ENCODE measurements at places on chromosomes 7 and 10. TPM values are rescaled to one million over a fixed set of nuclear protein-coding genes. Genes with fewer than 3 reads are reported as not detected.

MPP7 gene
- 17.1 TPM for total RNA-seq

SAMD9L gene
- total RNA-seq, result 30.0 TPM

ZNF248 gene
- total RNA-seq, result 25.6 TPM

ARHGEF5 gene
- 1.3 TPM for total RNA-seq

MMP21 gene
- total RNA-seq, result 0.21 TPM

VDAC2 gene
- 57.6 TPM for total RNA-seq

SYT15 gene
- 6.5 TPM for total RNA-seq

RSPH10B gene
- not detected for total RNA-seq

TSPAN33 gene
- 7.0 TPM for total RNA-seq

DNA sequence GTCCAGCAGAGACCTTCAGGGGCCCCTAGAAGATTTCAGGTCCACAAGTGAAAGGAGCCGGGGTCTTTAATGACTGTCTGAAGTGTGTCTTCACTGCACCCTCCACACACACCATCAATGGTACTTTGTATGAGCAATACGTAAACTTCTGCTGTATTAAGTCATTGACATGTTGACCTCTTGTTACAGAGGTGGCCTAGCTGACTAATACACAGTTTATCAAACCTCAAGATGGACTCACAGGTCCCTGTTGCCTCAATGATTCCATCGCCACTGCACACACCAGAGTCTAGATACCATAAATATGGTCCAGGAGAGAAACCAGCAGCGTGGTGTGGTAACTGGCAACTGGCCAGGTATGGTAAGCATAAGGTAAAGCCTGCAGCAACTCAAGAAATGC is 19.5 kb downstream of the KCNMA1 start:
- DNase-seq, result no peak

GRCh38 chr7:46315891-46316290 is 394.8 kb upstream of the IGFBP3 start:
- DNase-seq, result no peak

DNA sequence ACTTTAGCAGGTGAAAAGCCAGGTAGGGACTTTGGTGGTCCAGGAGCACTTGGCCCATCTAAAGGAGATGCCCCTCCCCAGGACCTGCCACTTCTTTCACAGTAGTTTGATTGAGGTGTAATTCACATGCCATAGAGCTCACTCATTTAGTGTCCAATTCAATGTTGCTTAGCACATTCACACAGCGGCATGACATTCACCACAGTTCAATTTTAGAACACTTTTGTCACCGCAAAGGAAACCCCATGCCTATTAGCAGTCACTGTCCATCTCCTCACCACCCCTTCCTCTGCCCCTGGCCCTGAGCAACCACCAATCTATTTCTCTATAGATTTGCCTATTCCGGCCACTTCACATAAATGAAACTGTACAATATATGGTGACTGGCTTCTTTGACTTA is 211.6 kb upstream of the ZMIZ1 start:
- DNase-seq, result no peak

- no peak for DNase-seq
Observed at GRCh38 chr10:14701466-14701865, 73.2 kb downstream of the FAM107B start.

GRCh38 chr7:91031757-91032156 is 232.5 kb upstream of the FZD1 start:
- no peak for DNase-seq

- DNase-seq, result no peak
Observed at GRCh38 chr7:130831817-130832481, 97.9 kb upstream of the KLF14 start.

- DNase-seq, result no peak
Observed at GRCh38 chr10:52213321-52213752, 100.7 kb upstream of the DKK1 start.

DNA sequence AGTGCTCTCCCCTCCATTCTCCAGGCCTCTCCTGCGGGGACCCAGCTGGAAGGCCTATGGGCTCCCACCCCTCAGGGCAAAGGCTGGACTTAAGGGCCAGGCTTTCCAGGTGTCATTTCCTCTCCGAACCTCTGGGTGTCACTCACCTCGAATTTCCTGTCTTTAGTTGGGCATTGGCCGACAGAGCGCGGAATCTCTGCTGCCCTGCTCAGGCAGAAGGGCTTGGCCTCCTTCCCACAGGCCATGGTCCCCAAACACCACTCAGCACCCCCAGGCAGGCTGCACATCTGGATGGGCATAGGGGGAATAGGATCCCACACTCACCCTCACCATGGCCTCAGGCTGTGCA is 212.9 kb downstream of the CCSER2 start:
- DNase-seq, result no peak

DNA sequence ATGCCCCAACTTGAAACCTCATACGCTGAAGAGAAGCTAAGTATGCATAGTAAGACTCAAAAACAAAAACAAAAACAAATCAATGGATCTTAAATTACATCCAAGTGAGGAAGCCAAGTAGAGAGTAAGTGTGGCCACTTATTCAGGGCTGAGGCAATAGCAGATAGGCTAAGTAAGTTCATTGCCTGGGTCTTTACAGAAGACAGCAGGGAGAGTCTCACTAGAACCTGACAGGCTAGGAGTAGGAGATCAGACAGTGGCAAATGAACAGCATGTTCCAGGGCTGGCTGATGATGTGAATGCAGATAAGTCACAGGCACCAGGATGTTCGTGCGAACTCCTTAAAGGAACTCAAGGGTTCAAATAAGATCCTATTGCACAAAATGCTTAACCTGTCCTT is 568.6 kb downstream of the KCNMA1 start:
- no peak for DNase-seq

- no peak for DNase-seq
Observed at GRCh38 chr10:130756651-130757050, 554.9 kb downstream of the TCERG1L start.

DNA sequence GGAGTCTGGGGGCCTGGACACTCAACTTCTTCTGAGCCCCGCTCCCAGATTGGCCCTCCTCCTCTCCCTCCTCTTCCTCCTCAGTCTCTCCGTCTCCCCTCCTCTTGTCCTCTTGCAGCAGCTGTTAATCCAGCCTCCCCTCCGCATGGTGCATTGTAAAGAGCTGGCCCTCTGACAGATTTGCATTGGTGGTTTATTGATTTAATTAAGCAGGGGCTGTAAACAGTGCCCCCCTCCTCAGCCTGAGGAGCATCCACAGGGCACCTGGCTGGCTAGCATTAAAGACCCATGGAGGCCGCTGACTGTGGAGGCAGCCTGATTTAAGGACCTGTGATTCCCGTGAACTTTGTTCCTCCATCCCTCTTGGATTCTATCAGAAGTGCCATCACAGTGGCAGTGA is 28.9 kb upstream of the PCBD1 start:
- no peak for DNase-seq

DNA sequence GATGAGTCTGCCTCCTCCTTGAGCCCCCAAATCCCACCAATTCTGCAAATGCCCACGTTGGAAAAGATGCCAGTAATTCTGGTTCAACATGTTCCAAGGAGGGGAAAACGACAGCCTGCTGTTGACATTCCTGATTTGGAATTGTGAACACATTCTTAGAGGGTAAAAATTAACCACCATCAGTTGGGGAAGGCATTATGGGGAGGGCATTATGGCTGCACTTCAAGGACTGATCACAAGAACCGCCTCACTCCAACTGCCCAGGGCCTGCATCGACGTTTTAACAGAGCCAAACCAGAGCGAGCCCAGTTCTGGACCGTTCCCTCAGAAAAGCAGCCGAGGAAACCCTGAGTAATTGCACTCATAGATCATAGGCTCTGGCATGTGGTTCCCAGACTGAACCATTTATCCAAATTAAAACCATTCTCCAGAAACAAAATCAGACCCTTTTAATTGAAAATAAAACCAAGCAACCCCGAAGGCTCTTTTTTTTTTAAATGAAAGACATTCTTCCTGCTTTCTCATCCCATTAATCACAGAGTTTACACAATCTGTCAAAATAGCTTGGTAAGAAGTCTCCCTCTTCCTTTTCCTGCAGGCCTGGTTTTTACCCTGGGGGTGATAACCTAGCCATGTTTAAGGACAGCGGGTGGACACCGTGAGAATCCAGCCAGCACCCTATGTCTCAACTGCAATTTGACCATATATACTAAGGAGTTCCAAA is 8.0 kb downstream of the TNS3 start:
- peak; percentile 73 for DNase-seq

- DNase-seq, result no peak
Observed at GRCh38 chr10:114616516-114616915, 41.6 kb downstream of the ABLIM1 start.
